Hindlimb muscle (tissue), 1 donor: ENCODE measurements at places on chromosomes 1 and 21.

GRCh38 chr1:103497404-103497803, 28.1 kb upstream of the RNPC3 start:
- DNase-seq: no peak

DNA sequence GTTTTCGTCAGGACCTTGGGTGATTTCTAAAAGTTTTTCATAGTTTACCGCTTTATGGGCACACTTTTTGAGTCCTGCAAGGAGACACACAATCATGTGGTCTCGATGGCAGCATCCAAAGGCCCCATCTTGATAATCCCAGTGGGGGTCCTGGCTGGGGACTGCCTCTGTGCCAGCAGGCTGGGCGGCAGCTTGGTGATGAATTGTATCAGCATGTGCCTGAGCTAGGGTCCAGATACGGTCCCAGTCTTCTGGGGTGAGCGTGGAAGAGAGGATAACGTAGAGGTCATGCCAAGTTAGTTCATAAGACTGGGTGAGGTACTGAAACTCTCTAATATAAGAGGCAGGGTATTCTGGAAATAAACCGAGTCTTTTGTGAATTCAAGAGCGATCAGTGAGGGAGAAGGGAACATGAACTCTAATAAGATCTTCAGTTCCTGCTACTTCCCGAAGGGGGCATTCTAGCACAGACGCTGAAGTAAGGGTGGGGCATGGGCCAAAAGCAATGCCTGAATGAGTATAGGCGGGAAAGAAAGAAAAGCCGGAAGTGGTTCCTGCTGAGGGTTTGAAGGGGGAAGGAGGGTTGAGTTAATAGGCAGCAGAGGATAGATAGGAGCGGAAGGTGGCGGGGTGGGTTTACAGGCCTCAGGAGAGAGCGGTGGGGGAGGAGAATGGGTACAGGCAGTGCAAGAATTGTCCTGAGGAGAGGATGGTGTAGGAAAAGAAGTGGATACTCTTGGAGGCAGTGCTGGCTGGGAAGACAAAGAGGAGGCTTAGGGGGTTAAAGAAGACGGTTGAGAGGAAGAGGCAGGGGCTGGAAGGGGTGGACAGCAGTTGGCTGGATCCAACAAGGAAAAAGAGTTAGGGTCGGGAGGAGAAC, 1.6 kb downstream of the ERVH48-1 start:
- DNase-seq: peak; percentile 83

- no peak for DNase-seq
Measured at GRCh38 chr1:159291424-159291823, 10.7 kb upstream of the FCER1A start.

DNA sequence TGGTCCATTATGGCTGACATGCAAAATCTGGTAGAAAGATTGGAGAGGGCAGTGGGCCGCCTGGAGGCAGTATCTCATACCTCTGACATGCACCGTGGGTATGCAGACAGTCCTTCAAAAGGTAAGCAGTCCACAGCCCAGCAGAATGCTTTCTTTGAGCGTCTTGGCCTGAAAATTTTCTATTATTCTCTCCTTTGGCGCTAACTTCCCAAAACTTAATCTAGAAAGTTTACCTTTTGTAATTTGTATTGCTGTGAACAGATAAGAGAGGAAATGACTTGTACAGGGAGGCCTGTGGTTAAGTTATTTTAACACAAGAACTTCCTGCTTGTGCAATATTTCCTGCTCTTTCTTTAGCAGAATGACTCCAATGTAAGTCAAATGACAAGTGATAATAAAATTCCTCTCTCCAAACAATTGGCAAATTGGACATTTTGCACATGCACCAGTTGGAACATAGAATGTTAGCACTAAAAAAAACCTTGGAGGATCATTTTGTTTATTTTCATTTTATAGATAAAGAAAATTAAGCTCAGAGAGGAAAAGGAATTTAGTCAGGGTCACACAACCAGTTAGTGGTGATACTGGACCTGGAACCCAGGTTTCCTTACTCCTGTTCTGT, 18.9 kb downstream of the CAP1 start:
- DNase-seq: no peak

DNA sequence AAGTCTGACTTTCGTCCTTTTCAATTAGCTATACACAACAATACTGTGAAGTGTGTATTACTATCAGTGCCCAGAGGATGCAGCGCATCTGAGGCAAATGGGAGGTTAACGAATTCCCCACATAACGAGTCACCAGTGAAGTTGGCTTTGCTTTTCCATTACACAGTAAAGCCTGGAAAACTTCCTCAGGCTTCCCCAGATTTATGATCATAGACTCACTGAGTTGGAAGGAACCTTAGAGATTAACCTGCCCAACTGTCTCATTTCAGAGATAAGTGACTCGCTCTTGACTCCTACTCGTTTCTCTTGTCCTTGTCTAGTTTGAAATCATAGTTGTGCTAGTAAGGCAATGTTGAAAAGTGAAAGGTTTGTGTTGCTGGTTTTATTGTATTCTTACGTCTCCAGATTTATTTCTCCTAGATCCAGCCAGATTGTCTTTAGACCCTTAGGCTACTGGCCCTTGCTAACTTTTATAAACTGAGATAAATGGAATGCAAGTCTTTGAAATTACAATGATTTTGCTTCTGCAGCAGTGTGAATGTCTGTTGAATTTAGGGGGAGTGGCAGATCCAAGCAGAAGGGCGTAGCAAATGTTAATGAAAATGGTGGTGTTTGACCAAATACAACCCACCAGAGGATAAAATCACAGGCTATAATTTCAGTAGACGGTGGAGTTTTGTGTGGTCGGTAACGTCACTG, 17.3 kb downstream of the S1PR1 start:
- DNase-seq: no peak

DNA sequence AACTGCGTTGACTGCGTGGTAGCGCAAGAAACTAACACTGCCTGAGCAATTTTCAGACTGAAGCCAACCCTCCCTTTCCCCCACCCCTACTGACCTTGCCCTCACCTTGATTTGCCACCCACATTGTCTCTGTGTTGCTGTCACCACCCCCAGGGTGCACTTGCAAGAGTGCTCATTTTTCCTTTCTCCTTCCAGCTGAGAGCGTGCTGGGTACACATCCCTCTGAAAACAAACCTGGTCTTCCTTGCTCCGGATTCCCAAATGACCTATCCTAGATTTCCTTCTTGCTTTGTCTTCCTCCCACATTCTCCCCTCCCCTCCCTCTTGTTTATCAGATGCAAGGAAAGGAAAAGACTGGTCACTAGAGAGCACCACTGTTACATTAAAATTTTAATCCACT, 24.2 kb downstream of the MPZ start:
- no peak for DNase-seq

GRCh38 chr1:14120895-14121294, 420.9 kb downstream of the PRDM2 start:
- no peak for DNase-seq

GRCh38 chr1:159913451-159914192, 11.7 kb downstream of the TAGLN2 start:
- DNase-seq: no peak

DNA sequence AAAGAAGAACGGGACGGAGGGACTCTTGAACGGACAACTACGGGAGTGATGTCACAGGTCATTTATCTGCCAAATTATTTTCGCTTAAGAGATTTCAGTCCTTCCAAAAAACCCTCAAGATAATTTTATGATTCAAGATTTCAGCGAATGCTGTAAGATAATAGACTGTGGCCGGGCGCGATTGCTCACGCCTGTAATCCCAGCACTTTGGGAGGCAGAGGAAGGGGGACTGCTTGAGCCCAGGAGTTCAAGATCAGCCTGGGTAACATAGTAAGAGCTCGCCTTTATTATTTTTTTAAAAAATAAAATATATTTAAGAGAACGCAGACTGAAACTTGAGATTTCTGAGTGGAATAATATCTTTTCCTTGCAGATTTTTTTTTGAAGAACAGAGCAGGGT, 609 bp downstream of the RWDD2B start:
- no peak for DNase-seq

DNA sequence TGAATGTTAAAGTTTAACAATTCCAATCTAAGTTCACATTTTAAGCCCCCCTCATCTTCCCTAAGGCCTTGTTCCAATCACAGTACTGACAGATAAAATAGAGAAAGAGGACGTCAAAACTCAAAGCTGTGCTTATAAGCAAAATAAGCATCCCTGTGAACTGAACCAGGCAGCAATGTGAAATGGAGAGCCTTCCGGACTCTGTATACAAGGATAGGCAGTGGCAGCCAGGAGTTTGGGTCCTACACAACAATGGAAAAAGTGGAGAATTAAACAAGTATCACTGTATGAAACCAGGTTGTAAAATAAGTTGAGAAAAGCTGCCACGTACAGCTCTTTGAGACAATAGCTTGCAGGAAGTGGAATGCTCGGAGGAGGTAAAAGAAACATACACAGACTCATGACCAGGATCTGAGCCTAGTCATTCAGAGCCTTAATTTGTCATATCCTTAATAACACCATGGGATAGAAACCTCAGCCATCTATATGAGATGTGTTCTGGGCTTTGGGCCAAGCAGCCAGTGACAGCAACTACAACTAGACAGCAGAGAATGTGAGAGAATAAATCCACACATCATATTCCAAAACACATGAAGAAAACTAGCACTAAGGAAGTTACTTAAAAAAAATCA, 55.2 kb upstream of the PALMD start:
- DNase-seq: peak; percentile 16

DNA sequence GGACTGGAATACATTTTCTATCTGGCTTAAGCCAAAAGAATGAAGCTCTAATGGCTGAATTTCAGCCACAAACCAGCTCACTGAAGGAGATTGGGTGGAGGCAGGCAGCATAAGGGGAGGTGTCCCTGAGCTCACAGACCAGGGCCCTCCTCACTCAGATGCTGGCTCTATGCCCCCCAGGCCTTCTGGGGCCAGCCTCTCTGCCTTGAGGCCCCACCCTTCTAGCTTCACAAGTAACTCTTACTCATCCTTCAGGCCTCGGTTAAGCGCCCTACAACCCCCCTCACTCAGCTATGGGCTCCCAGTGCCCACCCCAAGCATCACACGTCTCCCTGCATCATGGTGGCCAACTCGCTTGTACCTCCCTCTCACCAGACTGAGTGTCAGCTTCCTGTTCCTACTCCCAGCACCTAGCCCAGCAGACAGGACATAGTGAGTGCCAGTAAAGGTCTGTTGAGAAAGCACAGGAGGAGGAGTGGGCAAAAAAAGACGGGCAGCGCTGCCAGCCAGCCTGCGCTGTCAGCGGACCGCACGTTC, 40.8 kb upstream of the GPR157 start:
- DNase-seq: no peak

GRCh38 chr1:76759950-76760349, 107.3 kb upstream of the ST6GALNAC5 start:
- DNase-seq: no peak
